ENCODE measurements at places on chromosomes 2 and 18. TPM values are rescaled to one million over a fixed set of nuclear protein-coding genes. Genes with fewer than 3 reads are reported as not detected.

The SKA1 gene
- 30.3 TPM for total RNA-seq

The IL1RN gene
- total RNA-seq = not detected

The IL36B gene
- total RNA-seq = not detected

The UGT1A8 gene
- not detected for total RNA-seq

The EFHD1 gene
- not detected for total RNA-seq

The NEU2 gene
- total RNA-seq = not detected

The SERPINB11 gene
- total RNA-seq = not detected

The DSG3 gene
- not detected for total RNA-seq

The POTEC gene
- total RNA-seq = not detected

The REG3A gene
- total RNA-seq = not detected

The EFR3B gene
- total RNA-seq = 0.67 TPM

The ST8SIA5 gene
- total RNA-seq = not detected

The CXCR1 gene
- total RNA-seq = not detected

The CRACDL gene
- total RNA-seq = 13.3 TPM

The TUBA4B gene
- total RNA-seq = not detected

The NT5DC4 gene
- not detected for total RNA-seq

The NOL4 gene
- total RNA-seq = not detected

The CELF4 gene
- total RNA-seq = not detected

The PIAS2 gene
- 11.6 TPM for total RNA-seq

The CFC1 gene
- total RNA-seq = not detected

The ERICH2 gene
- not detected for total RNA-seq

The GORASP2 gene
- total RNA-seq = 86.9 TPM

The GALNT3 gene
- 1.2 TPM for total RNA-seq

The FSHR gene
- not detected for total RNA-seq

The ACOXL gene
- total RNA-seq = not detected

The HOXD3 gene
- 4.6 TPM for total RNA-seq

The ZNF396 gene
- not detected for total RNA-seq

The TRMT61B gene
- total RNA-seq = 9.2 TPM

The VWA3B gene
- total RNA-seq = not detected

The TOGARAM2 gene
- total RNA-seq = not detected

The DCAF17 gene
- 10.1 TPM for total RNA-seq

The CDCA7 gene
- 22.5 TPM for total RNA-seq

The KCNS3 gene
- total RNA-seq = 4.8 TPM

The LRATD1 gene
- 3.8 TPM for total RNA-seq
